Left cardiac atrium (tissue), 4 donors: ENCODE measurements at places on chromosomes 6 and 20.

DNA sequence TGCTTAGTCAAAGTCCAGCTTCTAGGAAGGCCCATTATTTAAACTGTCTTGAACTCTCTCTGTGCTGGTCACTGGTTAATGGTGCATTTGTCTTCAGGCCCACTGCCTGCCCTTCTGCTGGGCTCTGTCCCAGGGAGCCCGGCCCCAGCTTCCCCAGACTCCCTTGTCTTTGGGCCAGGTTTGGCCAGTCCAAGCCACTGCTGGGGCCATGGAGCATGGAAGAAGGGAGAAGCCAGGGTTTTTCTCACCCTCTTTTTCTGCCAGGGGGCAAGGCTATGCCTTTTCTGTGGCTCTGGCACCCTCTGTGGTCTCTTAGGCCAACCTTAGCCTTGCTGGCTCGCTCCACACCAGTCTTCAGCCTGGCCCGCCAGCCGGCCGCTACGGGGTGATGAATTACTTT is 390.0 kb upstream of the SULF2 start:
- no peak for DNase-seq

- DNase-seq = no peak
Observed at GRCh38 chr6:15763837-15764236, 101.0 kb upstream of the DTNBP1 start.

GRCh38 chr6:97669191-97670031 is 386.4 kb upstream of the MMS22L start:
- DNase-seq = peak; percentile 43

- no peak for DNase-seq
Observed at GRCh38 chr6:72133324-72133723, 247.0 kb downstream of the RIMS1 start.

GRCh38 chr6:148118244-148118643 is 224.4 kb upstream of the SASH1 start:
- DNase-seq = no peak

DNA sequence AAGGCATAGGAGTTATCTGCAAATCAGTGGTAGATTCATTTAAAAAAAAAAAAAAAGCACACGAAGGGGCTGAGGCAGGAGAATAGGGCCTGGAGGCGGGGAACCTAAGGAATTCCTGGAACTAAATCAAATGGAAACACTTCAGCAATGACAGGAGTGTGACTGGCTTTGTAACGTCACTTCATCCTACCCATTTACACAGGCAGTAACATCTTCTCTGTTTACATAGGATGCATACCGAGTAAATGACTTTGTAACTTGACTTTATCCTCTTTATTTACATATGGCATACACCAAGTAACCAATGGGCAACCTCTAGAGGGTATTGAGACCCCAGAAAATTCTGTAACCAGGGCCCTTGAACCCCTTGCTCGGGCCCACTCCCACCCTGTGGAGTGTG is 56.4 kb upstream of the IYD start:
- no peak for DNase-seq

DNA sequence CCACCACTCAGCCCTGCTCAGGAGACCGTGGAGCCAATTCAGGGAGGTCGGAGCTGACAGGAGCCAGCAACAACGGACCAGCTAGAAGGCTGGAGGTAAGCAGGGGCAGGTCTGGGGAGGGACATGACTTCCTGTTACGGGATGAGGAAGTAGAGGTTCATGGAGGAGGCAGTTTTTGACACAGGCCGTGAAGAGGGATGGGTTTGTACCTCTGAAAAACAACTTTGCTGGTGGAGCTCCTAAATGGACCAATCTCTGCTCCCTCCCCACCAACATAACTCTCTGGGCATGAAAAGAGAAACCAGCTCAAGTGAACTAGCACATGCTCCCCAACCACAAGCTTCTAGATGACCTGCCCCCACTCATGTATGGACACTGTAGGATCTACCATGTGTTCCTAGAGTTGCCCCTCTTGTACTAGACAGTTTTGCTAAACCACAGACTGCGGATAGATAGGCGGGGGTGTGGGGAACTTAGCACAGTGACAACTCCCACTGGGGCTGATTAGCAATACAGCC is 31.4 kb downstream of the RALGAPA2 start:
- no peak for DNase-seq

DNA sequence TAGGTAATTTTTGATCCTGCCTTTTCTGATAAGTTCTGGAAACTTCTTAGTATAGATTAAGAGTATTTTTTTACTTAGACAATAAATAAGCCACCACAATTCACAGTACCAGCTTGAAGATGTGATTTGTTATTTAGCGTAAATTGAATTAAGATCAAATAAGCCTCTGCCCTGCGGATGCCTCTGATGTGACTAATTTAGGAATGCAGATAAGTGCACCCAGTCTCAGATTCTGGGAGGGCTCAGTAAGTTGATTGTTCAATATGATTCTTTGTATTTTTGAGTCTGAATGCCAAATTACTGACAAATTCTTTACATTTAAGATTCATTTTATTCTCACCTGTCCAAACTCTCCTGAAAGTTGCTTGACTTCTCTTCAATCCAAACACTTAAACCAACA is 147.5 kb downstream of the THBS2 start:
- no peak for DNase-seq

- peak; percentile 58 for DNase-seq
Observed at GRCh38 chr6:14713008-14713960, 532.6 kb upstream of the JARID2 start.

GRCh38 chr6:134233180-134233955 is 84.5 kb downstream of the SGK1 start:
- no peak for DNase-seq

GRCh38 chr20:48597521-48598302 is 230.1 kb downstream of the PREX1 start:
- no peak for DNase-seq

DNA sequence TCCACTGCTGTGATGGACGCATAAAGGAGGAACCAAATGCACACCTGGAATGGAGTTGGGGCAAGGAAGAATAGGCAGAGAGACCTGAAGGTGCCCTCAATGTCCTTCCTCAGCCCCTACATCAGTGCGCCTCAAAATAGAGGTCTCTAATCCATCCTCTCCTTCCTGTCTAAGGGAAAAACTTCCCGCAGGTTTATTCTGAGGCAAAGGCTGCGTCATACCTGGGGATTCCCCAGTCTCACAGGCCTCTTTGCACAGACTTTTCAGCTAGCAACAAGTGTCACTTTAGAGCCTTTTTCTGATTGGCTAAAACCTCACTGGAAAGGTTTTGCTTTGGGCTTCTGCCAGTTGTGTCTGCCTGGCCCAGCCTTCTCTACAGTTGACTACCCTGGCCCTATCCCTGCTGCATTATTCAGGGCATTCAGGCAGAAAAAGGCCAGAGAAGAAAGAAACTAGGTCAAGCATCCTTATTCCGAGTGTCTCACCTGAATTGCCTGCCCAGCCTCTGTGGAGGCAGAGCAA is 1.8 kb upstream of the HLA-DQB1 start:
- peak; percentile 28 for DNase-seq

DNA sequence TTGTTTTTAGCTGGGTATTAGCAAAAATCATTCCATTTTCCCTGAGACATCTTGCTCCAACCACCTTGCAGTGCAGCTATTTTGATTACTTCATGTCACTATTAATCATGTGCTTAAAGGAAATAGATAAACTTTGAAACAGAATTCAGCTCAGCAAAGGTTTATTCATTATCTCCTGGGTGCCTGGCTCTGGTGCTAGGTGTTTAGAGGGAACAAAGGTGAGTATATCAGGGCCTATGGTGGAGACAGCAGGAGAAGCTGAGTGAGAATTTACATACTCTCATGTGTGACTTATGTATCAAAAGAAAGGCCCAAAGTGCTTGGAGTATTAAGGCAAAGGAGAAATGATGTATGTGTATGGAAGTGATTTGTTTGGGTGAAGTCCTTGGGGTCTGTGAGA is 63.8 kb upstream of the BMP2 start:
- DNase-seq = no peak

DNA sequence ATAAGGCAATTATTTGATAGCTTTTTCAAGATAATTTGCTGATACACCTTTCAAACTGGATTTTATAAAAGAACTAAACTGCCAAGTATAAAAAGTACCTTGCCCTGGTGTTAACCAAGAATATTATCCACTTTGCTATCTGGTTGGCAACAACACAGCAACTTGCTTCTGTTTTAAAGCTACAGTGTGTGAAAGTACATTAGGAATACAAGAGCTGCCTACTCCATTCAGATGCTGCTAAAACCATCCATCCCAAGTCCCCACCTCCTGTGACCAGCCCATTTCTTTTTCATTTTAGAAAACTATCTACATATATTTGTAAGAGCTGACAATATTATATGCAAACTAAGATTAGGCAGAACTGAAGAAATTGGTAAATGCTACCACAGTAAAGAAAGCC is 12.8 kb downstream of the CLDN20 start:
- DNase-seq = no peak

DNA sequence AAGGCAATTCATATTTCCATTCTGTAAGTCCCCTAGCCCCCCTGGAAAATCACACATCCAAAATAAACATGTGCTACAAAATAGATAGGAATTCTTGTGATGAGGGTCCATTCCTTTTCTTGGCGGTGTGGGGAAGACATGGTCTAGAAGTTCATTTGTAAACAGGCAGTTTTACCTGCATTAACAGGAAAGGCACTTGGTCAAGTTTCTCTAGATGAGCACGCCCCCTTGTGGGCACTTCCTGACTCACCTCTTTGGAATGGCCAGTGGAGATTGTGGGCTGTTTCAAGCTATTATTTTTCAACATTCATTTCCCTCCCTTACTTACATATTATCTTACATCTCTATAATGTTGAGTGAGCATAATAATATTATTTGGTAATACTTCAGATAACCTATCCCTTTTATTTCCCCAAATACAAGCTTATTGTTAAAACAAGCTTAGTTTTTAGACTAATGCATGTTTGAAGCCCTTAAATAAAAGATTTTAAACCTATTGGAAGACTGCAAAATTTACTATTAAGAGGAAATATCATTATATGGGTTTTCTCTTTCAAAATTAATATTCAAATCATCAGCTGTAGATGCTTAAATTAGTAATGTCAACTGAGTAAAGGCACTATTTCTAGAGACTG is 92.1 kb downstream of the TASP1 start:
- DNase-seq = peak; percentile 79

DNA sequence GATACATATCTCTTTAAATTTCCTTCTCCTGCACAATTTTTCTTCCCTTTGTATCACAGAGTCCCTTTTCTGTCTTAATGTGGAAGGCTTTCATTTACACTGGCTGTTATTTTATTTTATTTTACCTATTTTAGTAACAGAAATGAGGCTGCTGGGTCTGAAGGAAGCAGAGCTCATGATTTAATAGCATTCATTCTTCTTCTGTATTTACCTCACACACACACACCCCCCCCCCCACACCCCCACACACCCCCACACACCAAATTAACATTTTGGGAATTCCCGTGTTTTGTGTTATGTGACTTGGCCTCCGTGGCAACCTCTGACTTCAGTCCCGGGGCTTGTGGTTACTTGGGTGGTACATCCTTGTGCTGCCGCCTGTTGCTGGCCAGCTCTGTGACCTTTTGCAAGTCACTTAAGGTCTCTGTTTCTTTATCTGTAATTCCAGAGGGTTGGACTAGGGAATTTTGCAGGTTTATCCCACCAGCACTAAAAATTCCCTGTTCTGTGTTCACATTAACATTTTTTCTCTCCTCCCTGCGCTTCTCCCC is 108.8 kb downstream of the TIAM2 start:
- DNase-seq = no peak

- DNase-seq = no peak
Observed at GRCh38 chr6:147310521-147310920, 106.3 kb downstream of the STXBP5 start.

DNA sequence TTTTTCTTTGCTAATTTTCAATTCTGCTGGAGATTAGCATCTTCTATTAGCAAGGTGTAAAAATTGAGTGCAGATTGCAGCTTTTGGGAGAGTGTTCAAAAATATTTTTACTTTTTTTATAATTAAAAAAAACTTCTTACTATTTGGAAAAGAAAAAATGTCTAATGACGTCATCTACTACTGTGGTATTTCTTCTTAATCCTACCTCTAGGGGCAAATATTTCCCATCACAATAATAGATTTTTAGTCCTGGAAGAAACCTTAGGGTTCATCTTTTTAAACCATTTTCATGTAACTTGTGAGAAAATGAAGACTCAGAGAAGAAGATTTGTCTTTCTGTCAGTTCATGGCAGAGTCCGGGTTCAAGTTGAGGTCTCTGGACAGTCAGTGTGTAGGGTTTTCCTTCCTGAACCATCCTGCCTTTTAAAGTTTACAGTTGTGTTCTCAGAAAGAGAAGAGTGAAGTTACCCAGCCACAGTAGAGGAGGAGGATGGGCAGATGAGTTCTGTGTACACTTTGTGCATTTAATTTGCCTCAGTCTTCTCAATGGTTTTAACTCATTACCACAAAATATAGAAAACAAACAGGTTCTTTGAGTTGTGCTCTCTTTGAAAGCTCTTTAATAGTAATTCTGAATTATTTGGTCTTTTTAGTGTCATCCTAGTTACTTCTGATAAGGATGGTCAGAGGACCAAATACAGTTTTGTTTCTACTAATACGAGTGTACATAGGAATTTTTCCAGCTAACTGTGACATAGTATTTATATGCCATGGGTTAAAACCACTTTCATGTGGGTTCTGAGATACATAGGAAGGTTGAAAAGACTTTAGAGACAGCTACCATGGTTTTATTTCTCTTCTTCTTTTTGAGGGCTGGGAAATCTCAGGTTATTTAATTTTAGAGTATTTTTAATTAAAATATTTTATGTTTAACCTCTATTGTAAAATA is 184.7 kb downstream of the CDKAL1 start:
- DNase-seq = no peak

DNA sequence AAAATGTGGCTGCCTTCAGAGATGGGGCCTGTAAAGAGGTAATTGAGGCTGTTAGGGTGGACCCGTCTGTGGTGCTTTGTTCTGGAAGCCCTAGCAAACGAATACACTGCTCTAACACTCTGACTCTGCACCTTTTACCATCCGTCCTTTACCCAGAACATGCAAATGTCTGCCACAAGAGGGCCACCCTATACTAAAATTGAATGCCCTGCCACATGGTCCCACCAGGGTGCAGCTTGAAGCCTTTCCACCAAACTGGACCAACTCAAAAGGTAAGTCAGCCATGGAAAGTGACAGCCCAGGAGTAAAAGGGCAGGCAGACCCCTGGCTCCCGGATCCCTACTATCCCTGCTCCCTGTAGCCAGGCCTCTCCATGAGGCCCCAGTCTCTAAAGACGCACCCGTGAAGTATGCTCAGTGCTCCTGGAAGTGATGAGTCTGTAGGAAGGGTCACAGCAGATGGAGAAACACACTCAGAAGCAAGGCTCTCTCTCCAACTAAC is 5.8 kb upstream of the BFSP1 start:
- DNase-seq = peak; percentile 72
